ENCODE measurements at places on chromosomes 6 and 20.

- no peak overlapping the region for H3K27ac ChIP-seq
- H3K4me3 ChIP-seq, result no peak overlapping the region
- peaks cover 29% of the 10 kb centered on the region for H3K36me3 ChIP-seq
- no peak for DNase-seq
- H3K4me1 ChIP-seq, result no peaks in the 10 kb centered on the region
Measured at GRCh38 chr20:36246401-36246800, 10.1 kb downstream of the AAR2 start.

DNA sequence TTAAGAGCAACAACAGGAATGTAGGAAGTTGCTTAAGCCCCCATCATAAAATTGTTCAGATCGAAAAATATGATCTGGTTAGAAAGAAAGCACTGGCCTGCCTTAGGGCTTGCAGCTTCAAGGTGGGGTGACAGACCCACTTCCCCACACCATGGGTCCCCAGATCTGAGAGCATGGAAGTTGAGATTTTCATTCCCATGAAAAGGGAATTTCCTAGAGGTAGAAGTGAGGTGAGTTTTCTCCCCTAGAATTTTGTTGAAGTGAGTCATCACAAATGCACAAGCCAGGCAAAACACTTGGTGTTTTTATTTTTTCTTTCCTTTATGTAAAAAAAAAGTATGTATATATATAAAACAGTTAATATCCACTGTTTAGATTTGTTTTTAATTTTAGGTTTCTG lies 213.6 kb upstream of the SUPT3H start:
- no peaks in the 10 kb centered on the region for H3K36me3 ChIP-seq
- H3K27me3 ChIP-seq, result peaks cover 18% of the 10 kb centered on the region
- H3K4me1 ChIP-seq, result peaks cover 75% of the 10 kb centered on the region
- no peak for DNase-seq

- no peak overlapping the region for H3K27ac ChIP-seq
- peaks cover 39% of the 10 kb centered on the region for H3K4me1 ChIP-seq
- H3K36me3 ChIP-seq, result peaks cover 18% of the 10 kb centered on the region
Measured at GRCh38 chr6:132369526-132369925, 31.7 kb downstream of the MOXD1 start.

DNA sequence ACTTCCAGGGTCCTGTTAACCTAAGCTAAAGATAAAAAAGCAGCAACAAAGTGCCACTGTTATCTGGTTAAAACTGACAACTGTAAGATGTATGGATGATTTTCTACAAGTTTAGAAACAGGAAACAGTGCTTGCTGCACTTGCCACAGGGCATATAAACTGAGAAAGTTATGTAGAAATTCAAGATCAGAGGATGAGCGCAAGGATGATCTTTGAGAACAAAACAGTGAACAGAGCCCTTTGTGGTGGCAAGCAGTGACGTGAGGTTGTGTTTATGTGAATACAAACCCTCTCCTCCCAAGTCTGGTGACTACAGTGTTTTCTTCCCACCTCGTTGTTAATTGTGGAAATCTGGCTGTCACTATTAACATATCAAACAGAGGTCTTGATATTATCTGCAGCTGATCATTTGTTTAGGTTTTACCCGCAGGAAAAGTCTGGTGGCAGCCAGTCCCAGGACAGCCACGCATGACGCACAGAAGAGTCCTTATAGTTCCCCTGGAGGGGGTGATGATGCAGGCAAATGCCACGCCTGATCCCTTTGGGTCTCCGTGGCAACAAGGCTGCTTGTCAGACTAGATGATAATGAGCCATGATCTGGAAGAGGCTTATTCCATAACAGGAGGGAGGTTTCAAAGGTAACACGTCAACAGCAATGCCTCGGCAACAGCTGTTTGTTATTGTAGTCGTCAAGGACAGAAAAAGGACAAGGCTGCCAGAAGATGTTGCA lies 43.1 kb upstream of the TNFAIP3 start:
- no peak overlapping the region for H3K4me3 ChIP-seq
- peaks cover 28% of the 10 kb centered on the region for H3K4me1 ChIP-seq
- peak overlapping the region; percentile 70 for H3K27ac ChIP-seq
- no peak for DNase-seq
- H3K27me3 ChIP-seq, result peaks cover 12% of the 10 kb centered on the region

DNA sequence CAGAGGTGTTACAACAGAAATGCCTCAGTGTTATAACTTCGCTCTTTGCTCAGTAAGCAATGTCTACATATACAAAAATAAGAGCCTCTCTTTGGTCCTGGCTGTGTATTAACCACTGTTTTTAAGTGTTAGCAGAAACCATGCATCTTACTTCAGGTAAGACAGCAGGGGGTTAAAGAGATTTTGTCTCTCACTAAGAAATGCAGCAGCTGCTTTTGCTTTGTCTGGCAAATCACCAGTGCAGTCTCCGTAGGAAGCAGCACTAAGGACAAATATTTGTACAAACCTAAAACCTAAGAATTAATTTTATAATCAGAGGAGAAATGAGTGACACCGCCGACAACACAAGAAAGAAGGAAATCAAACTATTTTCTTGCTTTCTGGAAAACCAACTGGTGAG lies 758 bp downstream of the SMIM28 start:
- H3K4me3 ChIP-seq, result no peak overlapping the region
- no peaks in the 10 kb centered on the region for H3K27me3 ChIP-seq
- no peak for DNase-seq
